Karpas-422 (cell line): ENCODE measurements at places on chromosomes 4 and X.

GRCh38 chrX:38326086-38326485, 1.2 kb downstream of the RPGR start:
- DNase-seq: peak; percentile 40

DNA sequence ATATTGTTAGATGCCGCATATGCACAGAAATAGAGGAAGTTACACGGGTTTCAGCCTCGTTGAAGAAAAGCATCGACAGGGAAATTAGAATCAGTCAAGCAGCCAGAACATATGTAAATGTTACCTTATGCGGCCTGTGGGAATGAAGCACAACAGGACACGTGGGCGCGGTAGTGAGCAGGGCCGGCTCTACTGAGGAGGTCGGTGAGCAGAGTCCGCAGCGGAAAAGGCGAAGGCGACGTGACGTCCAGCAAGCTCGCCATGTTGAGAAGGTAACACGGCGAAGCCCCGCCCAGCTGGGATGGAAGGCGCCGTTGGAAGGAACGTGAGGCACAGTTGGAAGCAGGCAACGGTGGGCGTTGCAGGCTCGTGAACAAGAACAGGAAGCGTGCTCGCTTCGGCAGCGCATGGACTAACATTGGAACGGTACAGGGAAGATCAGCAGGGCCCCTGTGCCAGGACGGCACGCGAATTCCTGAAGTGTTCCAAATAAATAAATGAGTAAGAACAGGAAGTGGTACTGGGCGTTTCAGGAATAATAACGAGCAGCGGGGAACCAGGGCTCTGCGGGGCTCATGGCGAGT, 54.6 kb downstream of the MTNR1A start:
- DNase-seq: peak; percentile 60

GRCh38 chr4:69828828-69829227, 31.1 kb downstream of the SULT1E1 start:
- no peak for DNase-seq

GRCh38 chr4:180665994-180666824, 1577.0 kb upstream of the TENM3 start:
- peak; percentile 75 for DNase-seq

GRCh38 chrX:20595928-20596575, 329.3 kb upstream of the RPS6KA3 start:
- no peak for DNase-seq

DNA sequence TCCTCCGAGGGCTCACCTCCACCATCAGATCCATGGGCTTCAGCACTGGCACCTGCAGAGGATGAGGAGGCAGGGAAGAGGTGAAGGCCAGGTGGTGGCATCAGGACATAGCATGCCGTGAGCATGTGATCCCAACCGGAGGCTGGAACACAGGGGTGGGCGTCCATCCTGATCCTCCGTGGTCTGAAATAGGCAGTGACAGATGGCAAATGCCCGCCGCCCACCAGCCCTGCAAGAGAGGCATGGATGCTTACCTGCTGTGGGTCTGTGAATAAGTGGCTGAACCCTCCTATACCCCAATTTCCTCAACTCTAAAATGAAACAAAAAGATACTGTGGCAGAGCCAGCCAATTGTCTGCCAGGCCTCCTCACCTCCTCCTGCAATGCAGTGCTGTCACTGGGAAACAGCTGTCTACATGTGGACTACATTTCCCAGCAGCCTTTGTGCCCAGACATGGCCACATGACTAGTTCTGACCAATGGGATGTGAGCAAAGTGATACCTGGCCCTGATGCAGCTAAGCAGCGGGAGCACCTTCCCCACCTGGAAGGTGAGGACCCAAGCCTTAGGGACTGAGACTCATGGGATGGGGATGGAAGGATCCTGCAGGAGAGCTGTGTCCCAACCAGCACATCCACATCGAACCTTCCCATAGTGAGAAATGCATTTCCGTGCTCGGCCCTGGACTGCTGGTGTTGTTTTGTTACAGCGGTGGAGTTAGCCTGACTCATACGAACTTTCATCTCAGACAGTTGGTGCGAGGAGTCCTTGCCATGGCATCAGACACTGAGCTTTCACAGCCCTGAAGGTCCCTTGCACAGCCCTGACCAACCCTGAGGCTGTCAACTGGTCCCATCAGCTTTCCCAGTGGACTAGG, 99.5 kb downstream of the PPP2R2C start:
- peak; percentile 81 for DNase-seq

GRCh38 chr4:117515921-117516320, 430.5 kb upstream of the TRAM1L1 start:
- DNase-seq: no peak

GRCh38 chrX:96027407-96027806, 657.2 kb upstream of the DIAPH2 start:
- DNase-seq: no peak

DNA sequence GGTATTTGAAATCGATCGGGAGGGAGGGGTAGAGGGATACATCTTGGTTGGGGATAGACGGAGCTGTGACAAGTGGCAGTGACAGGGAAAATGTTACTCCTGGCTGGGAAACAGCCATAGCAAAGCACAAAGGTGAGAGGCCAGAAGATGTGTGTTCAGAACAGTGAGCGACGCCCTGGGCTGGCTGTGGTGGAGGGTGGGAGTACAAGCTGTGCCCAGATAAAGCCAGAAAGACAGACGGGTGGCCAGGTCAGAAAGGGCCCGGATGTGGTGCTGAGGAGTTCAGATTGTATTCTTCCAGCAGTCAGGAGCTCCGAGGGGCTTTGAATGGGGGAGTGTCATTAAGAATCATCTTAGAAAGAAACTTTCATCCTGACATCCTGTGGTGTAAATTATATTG, 27.9 kb downstream of the CCDC149 start:
- no peak for DNase-seq

DNA sequence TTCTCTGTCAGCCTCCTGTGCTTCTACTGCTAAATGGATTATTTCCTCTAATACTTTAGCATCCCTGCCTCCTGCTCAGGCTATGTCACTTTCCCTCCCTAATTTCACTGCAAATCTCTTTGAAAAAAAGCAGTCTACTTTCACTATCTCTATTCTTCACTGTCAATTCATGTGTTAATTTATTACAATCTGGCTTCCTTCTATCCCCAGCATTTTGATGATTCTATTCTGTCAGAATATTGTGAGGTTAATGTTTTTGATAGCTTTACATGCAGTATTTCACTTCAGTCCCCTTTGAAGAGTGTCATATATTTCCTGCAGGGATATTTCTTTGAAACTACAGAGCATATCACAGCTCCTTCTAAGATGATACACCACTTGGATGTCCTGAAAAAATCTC, 203.2 kb downstream of the GRID2 start:
- DNase-seq: no peak

DNA sequence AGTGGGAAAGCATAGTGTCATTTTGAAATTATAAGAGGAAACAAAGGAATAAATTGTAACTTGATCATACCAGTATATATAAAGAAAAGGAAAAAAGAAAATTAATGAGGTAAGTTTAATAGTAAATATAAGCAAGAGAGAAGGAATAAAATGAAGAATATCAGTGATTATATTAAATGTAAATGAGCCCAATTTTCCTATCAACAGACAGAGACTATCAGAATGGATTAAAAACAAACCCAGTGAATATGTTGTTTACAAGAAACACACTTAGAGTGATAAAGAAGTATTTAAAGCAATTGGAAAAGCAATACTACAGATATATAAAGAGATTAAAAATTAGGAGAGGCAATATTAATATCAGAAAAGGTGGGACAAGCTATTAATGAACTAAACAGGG, 28.8 kb upstream of the RHOH start:
- DNase-seq: no peak
